Activated CD4-positive, alpha-beta T cell treated with anti-CD3 and anti-CD28 coated beads, Interleukin-2, Interleukin-4, amounts not matched to agents 100 ng/mL and 50 ng/mL, durations not matched to agents 16 hours and 8 hours (primary cell): ENCODE measurements at places on chromosomes 7 and 10.
A peak's percentile ranks its signal among the peaks of the same experiment; 100 is the strongest.

DNA sequence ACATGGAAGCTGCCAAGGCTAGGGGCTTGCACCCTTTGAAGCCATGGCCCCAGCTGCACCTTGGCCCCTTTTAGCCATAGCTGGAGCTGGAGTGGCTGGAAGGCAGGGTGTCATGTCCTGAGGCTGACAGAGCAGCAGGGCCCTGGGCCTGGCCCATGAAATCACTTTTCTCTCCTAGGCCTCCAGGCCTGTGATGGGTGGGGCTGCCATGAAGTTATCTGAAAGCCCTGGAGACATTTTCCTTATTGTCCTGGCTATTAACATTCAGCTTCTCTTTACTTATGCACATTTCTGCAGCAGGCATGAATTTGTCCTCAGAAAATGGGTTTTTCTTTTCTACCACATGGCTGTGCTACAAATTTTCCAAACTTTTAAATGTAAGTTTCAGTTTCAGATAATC is 106.9 kb upstream of the ELMO1 start:
- no peak for DNase-seq

DNA sequence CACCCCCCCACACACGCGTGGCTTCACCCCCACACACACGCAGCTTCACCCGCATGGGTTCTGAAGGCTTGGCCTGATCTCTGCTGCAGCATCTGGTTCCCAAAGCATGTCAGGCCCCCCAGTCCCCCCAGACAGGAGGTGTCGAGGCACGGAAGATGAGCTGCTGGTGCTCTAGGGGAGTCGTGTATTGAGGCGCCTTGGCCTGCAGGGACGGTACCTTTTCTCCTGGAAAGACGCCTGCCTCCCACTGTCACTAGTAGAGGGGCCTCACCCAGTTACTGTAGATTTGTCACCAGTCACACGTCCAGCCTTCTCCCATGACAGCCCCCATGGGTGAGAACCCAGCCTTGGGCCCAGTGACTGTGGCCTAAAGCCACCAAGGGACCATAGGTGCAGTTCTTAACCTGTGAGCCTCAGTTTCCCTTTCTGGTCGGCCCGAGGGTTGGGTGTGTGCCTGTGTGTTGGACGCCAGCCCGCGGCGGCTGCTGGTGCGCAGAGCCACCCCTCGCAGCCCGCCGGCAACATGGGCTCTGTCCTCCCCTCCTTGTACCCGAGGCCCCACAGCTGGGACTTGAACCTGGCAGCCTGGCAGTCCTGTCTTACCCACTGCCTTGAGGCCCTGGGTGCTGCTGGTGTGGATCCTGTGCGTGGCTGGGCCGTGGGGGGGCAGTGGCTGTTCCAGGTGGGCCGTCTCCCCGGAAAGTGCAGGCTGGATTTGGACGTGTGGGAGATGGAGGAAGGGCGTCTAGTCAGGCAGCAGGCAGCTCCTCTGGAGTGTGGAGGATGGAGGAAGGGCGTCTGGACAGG is 81.7 kb downstream of the NKX6-2 start:
- no peak for DNase-seq

- no peak for DNase-seq
Observed at GRCh38 chr7:95636140-95636940, 40.0 kb upstream of the PDK4 start.

- DNase-seq, result no peak
Observed at GRCh38 chr7:157587051-157587804, 250.4 kb downstream of the DNAJB6 start.

GRCh38 chr10:102240467-102241031 is 763 bp downstream of the PITX3 start:
- no peak for DNase-seq

GRCh38 chr7:44251269-44251668 is 50.5 kb downstream of the YKT6 start:
- no peak for DNase-seq

GRCh38 chr7:37323966-37324365 is 124.7 kb downstream of the ELMO1 start:
- DNase-seq, result no peak

DNA sequence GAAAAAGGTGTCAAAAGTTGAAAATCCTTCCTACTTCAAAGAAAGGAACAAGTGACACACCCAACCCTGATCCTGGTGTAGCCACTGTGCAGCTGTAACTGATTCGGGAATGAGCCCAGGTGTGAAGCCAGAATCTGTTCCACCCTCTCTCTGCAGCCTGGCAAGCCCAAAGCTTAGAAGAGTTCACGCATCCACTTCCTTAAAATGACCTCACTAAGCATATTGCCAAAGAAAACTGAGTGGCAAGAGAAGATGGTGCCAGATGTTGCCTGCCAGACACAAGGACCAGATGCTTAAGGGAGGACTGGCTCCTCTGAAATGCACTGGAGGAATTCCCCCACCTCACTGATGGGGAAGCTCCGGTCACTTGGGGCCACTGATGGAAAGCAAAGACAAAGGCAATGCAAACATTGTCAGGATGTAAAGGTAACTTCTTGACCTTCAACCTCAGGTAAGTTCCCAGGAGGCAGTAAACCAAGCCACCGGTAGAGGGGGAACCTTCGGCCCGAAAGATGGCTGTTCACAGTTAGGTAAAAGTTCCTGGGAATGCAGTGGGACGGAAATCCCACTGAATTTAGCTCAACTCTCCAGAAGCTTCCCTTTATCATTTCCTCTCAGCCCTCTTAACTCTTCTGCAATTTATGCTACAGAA is 554.9 kb downstream of the KCNMA1 start:
- no peak for DNase-seq

- no peak for DNase-seq
Observed at GRCh38 chr7:148921189-148921588, 37.1 kb upstream of the EZH2 start.

DNA sequence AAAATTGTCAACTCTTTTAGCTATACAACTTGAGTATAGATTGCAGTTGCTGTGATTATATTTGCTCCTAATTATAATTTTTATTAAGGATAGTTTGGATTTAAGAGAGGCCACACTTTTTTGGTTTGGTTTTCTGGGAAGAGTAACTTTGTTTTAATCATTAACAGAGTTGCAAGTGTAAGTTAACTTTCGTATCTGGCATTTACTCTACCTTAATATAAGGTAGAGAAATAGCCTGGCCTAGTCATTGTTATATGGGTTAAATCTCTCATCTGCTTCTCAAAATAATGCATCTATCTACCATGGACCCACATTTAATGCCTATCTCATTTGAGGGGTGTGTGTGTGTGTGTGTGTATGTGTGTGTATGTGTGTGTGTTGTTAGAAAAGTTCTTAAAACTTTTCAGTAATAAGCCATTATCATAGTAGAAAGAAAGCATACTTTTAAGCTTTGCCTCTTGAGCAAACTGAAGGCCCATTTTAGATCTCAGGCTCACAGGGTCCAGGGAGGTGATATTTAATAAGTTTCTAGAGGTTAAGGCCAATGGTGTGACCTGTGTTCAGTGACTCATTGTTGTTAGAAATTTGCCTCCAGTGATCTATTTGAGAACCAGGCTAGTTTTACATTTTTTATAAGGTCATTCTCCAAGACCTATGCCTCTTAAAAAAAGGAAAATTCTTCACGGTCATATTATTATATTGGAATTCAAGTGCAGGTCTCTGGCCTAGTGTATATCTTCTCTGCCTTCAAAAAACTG is 10.9 kb upstream of the TEX47 start:
- no peak for DNase-seq

DNA sequence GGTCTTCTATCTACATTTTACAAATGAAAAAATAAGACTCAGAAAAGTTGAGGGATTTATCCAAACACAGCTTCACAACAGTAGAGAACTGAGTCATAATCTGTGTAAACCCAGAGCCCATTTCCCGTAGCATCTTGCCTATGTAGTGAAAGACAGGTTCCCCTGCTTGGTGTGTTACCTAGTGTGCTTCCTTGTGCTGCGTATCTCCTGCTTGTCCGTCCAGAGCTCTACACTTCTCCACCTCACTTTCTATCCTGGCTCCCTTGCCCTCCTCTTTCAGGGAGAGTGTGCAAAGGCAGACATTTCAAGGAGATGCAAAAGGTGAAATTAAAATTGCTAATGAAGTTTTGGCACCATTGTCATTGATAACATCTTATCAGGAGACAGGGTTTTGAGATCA is 1.4 kb upstream of the ASNS start:
- DNase-seq, result no peak

DNA sequence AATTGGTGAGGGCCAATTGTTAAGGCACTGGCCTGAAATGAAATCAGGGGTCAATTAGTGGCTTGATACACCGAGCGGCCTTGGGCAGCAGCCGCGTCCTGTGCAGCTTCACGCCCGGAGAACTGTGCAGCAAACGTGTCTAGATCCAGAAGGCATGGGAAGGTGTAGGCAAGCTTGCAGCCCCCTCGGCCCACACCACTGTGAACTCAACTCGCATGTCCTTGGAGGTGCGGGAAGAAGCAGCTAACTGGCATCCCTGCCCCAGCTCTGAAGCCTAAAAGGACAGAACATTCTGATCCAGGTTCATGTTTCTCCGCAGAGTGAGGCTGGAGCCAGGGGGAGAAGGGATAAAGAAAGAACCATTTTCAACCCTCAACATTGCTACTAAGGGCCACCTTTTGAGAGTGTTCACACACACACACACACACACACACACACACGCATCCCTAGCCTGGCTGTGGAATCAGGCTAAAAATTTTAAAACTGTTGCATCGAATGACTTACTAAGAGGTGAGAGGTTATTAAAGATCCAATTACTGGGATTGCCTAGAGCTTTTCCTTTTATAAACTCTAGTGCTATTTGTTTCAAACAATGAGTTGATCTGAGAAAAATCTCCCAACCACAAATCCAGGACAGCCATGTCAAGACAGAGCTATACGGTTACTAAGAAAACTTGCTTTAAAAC is 104.0 kb downstream of the PARP12 start:
- no peak for DNase-seq

DNA sequence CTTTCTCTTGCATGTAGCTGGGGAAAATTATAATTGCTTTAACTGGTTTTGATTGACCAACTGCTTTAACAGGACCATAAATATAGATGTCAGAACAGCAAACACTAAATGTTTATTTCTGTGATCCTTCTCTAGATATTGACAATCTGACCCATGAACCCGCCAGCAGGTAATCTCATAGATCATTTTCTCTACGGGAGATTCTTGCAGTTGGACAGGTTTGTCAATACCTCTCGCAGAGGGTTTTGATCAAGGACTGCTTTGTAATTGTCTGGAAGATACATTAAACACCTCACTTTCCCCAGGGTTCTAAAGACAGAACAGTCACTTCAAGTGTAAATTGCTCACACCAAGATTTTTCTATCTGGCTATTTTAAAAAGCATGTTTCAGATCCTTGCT is 235.8 kb upstream of the RHOBTB1 start:
- no peak for DNase-seq

- no peak for DNase-seq
Observed at GRCh38 chr7:14720785-14721184, 181.8 kb downstream of the DGKB start.

GRCh38 chr7:150959739-150960734 is 18.1 kb downstream of the KCNH2 start:
- DNase-seq, result peak; percentile 8

- DNase-seq, result no peak
Observed at GRCh38 chr10:129096065-129096984, 370.7 kb upstream of the MGMT start.

DNA sequence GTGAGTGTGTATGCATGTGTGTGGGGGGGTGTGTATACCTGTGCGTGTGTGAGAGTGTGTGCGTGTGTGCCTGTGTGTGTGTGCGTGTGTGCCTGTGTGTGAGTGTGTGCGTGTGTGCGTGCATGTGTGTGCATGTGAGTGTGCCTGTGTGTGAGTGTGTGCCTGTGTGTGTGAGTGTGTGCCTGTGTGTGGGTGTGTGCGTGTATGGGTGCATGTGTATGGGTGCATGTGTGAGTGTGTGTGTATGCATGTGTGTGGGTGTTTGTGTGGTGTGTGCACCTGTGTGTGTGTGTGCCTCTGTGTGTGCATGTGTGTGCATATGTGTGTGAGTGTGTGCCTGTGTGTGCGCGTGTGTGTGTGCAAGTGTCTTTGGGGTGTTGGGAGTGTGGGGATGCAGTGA is 6.4 kb downstream of the ANTXRL start:
- no peak for DNase-seq

DNA sequence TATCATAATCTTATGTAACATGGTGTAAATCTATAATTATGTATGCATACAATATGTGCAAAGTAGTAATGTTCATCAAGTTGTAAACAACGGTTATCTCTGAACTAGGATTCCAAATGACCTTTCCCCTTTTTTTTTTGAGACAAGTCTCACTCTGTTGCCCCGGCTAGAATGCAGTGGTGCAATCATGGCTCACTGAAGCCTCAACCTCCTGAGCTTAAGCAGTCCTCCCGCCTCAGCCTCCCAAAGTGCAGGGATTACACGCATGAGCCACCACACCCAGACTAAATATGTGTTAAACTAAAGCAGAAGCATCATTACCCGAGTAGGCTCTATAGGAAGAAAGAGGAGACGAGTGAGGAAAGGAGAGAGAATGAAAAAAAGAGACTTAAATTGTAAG is 7.8 kb upstream of the KMT2C start:
- no peak for DNase-seq
